ENCODE measurements at places on chromosomes 12 and 14.

GRCh38 chr14:69666690-69667211 is 55.4 kb downstream of the SUSD6 start:
- DNase-seq = no peak

DNA sequence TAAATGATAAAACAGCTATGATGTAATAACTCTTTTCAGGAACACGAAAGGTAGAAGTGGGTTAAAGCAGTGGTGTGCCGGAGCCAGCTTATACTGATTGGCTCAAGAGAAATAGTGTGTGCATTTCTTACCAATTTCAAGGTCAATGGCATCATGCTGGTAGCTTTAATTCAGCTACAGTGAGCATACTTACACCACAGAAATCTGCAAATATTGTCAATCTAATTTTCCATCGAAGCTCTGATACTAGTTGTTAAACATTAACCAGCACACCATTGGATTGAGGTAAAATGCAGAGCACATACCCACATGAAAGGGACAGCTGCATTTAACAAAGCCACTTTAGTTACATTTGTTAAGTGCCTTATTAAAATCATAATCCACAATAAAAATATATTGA is 225.7 kb downstream of the KCNC2 start:
- no peak for DNase-seq

DNA sequence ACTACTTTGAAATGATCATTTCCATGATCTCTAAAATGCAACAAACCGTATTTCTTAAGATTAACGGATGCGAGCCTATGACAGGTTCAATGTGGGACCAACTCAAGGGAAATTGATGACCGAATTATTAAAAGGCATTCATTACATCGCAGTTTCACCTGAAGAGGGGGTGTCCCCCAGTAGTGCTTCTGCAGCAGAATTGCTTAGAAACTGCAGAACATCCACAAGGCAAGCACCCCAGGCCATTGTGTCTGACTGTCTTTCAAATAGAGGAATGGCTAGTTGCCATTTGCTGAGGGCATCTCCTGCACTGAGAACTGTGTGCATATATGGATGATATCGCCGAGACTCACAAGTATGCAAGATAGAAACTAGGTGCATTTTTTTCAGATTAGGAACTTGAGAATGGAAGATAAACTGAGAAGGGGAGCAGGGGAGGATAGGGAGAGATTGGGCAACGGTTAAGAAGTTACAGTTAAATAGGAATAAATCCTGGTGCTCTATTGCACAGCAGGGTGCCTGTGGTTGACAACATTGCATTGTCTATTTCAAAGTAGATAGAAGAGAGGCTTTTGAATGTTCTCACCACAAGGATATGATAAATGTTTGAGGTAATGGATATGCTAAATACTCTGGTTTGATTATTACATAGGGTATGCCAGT is 234.3 kb upstream of the PLEKHG7 start:
- DNase-seq = no peak

DNA sequence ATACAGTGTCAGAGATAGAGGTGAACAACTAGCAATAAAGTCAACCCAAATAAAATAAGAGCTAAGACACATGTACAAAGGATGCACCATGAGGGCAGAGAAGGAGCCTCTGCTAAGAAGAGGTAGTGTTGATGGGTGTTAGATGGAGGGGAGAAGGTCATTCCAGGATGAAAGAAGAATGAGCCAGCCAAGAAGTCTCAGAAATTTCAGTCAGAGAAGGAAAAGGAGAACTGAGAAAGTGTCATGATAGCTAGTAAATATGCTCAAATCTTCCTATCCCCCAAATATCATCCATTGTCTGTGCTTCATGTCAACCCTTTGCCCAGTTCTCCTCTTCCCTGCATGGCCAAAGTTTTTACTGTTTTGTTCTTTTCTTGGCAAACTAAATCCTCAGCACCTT is 225.2 kb upstream of the BTG1 start:
- no peak for DNase-seq

- no peak for DNase-seq
Observed at GRCh38 chr12:66629138-66629870, 49.6 kb downstream of the GRIP1 start.

DNA sequence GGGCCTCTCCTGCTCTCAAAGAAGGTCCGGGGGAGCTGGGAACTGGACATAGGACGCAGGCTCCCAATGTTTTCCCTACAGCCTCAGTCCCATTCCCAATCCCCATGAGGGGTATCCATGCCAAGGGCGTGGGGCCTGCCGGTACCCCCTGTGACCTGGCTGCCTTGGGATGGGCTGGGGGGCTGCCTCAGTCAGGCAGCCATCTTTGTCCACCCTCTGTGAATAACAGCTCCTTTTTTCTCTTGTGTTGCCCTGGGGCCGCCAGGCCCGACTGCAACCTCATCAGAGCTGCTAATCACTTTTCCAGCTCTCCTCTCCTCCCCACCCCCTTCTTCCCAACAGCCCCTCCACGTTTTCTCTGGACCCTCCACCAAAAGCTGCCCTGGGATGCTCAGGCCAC is 11.2 kb downstream of the FIGNL2 start:
- no peak for DNase-seq

DNA sequence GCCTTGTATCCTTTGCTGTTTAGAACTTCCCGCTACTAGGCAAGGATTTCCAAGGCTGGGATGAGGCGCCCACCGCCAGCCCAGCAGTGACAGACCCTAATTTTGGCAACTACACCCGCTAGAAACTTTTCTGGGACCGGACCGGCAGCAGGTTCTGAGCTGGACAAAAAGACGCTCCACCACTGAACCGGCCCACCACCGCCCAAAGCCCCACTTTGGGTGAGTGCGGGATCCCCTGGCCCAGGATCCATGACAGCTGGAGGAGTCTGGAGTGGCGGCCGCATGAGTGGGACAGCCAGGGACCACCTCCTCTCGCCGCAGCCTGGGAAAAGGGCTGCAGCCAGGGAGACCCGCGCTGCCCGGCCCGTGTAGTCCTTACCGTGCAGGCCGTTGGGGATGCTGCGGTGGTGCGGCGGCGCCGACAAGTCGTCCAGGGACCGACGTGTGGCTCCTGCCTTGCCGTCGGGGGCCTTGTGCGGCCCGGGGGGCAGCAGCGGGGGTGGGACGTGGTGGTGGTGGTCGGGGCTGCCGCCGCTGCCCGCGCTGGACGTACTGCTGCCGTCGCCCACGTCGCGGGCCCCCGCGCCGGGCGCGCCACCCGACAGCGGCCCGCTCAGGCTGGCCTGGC is 1.1 kb downstream of the CCDC85C start:
- no peak for DNase-seq

GRCh38 chr14:54893151-54893760 is 9.4 kb downstream of the GCH1 start:
- peak; percentile 35 for DNase-seq

DNA sequence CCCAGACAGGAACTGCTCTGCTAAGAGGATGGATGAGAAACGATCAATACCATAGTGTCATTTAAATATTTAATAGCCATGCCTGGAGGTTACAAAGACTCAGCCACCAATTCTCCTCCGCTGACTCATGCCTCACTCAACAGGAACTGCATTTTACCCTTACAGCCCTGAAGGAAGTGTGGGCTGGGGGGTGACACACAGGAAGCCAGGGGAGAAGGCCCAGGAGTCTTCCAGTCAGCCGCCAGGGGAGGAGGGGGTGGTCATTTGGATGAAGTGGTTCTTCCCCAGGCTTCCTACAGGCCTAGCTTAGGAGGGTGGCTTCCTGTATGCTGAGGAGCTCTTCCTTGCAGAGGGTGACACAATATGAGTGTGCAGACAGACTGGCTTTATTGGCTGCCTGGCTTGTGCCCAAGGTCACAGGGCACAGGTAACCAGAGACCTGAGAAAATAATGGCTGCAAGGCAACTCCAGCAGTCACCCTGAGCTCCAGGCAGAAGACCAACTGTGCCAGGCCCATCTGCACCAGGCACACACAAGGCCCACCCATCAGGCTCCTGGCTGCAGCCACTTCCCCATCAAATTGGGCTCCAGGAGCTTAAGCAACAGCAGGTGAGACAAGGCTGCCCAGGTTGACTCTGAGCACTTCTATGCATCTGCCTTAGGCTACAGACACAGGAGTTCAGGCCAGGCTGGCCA is 30.6 kb upstream of the RPLP0 start:
- DNase-seq = peak; percentile 78

DNA sequence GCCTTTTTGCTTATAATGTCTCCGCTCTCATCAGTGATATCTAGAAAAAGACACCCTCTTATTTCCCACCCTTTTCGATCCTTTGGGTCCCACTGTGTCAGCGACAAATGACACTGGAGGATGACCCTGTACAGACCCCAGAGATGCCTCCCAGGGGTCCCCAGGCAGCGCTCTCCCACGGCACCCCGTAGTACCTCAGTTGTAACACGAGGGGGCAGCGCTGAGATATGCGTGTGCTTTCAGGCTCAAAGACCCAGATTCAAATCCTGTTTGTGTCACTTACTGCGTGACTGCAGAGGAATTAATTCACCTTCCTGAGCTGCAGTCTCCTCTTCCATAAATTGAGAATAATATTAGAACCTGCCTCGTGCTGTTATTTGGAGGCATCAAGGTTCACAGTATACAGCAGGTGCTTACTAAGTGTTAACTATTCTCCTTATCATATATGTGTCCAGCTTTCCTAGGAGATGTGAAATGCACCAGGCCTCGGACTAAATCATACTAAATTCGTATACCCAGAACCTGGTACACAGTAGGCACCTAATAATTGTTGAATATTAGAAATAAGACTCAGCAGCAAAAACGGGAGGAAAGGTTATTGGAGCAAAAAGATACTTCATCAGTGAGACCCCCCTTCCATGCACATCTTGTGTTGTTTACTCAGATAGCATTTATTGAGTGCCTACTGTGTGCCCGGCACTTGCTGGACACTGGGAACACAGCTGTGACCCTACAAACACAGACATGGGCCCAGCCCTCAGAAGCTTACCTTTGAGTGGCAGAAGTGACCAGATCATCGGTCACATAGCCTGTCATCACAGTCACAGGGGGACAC is 99.9 kb downstream of the PHETA1 start:
- no peak for DNase-seq

DNA sequence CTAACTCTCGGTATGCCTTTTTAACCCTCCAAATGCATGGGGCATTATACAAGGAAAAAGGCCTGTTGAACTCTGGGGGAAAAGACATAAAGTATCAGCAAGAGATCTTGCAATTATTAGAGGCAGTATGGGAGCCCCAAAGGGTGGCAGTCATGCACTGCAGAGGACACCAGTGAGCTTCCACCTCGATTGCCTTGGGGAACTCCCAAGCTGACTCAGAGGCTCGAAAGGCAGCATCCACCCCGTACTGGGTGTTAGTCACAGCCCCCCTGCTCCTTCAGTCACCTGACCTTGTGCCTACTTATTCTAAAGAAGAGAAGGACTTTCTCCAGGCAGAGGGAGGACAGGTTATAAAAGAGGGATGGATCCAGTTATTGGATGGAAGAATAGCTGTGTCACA is 781.4 kb upstream of the TMEM132C start:
- no peak for DNase-seq

GRCh38 chr12:28032811-28033537 is 60.4 kb upstream of the PTHLH start:
- no peak for DNase-seq

GRCh38 chr12:132247718-132248452 is 81.5 kb downstream of the GALNT9 start:
- no peak for DNase-seq

GRCh38 chr12:106137530-106138356 is 1.0 kb downstream of the NUAK1 start:
- no peak for DNase-seq

DNA sequence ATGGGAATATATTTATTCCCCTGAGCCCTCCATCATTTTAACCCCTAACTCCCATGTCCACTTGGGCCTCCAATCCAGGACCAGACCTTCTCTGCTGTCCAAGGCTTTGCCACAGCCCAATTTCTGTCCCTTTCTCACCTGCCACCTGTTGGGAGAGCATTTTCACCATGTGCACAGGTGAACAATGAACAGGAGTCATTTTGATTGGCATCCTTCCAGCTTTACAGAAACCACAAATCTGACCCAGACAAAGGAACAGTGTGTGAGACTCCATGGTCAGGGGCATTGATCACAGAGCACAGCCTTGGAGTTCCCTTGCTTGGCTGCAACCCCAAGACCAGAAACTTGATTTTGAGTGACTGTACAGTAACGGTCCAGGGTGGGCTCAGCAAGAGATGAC is 91.9 kb downstream of the CRACR2A start:
- DNase-seq = no peak

GRCh38 chr12:45214749-45215418 is 1.0 kb upstream of the ANO6 start:
- no peak for DNase-seq

DNA sequence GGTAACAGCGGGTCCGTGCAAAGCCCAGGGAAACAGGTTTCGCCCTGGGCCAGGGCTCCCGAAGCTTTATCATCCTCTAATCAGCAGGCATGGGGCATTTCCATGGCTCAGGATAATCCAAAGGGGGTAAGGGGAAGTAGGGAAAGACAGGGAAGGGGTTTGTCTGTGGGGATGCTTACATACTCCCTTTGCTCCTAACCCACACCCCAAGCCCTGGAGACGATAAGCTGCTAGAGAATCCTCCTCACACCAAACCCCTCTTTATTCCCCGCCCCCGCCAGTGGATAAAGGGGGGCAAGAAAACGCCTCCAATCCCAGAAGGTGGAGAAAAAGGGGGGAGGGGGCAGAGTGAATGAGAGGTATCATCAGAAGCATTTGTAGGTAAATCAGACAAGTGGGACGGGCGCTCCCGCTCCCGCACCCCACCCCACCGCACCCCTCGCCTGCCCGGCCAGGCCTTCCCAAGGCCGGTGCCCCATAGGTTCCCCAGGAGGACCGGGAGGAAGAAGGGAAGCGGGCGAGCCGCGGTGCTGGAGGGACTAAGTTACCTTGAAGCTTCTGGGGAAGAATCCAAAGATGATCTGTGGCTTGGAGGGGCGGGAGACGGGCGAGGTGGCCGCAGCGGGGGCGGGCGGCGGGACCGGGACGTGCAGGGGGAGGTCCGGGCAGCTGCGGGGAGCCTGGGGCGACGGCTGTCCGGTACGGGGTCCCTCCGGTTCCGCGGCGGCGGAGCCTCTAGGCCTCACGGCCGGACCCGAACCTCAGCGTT is 762 bp downstream of the PPP2R5E start:
- DNase-seq = no peak

DNA sequence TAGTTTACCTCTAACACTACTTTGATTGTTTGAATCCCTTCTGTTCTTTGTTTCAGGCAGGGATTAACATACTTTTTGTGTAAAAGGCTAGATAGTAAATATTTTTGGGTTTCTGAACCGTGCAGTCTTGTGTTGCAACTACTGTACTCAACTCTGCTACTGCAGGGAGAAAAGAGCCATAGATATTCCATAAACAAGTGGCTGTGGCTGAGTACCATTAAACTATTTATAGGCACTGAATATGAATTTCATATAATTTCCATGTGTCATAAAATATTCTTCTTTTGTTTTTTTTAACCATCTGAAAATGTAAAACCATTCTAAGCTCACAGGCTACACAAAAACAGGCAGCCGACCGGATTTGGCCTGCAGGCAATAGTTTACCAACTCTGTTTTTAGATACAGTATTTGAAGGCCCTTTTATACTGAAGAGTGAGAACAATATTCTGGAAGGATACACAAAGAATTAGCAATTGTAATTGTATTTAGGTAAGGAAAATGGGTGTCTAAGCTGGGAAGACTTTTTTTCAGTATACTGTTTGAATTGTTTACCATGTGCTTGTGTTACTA is 15.7 kb downstream of the NR1H4 start:
- no peak for DNase-seq

- DNase-seq = no peak
Observed at GRCh38 chr12:749751-750270, 2.6 kb upstream of the WNK1 start.

GRCh38 chr14:84282618-84283017 is 1247.3 kb upstream of the FLRT2 start:
- no peak for DNase-seq

GRCh38 chr14:75831455-75831854 is 150.3 kb downstream of the TGFB3 start:
- DNase-seq = peak; percentile 27

Data from activated CD8-positive, alpha-beta memory T cell treated with anti-CD3 and anti-CD28 coated beads, Interleukin-2, amount 50 U/mL, for 4 hours (primary cell).